T-helper 22 cell (primary cell): ENCODE measurements at places on chromosomes 12 and 14.

GRCh38 chr12:76399040-76399439 is 50.8 kb upstream of the BBS10 start:
- DNase-seq: no peak

- no peak for DNase-seq
Measured at GRCh38 chr12:14200598-14200997, 164.9 kb upstream of the ATF7IP start.

DNA sequence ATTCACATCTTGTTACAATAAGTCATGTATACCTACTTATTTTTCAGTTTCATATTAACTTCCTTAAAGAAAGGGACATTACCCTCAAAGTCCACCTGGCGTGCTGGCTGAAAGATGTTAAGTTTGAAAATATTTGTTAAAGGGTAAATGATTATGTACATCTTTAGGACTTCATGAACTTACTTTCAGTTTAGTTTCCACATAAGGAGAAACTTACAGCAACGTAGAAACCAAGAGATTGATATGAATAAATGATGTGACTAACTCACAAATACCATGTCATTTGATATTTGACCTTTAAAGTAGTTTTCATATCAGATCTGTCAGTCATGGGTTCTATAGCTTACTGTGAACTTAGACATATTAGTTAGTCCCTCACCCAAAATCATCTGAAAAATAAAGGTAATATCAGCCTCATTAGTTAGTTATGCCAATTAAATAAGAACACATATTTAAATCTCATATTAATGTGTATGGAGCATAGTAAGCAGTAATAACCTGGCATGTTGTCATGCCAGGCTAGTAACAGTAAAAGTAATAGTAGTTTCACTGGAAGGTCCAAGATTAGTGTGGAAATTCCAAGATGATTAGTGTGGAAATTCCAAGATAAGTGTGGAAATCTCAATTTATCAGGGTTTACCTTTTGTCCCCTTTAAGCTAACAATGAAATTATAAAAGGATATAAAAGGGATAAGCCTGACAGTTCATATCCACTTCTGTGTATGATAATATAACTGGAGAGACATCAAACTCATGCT is 1.9 kb upstream of the CLEC2D start:
- no peak for DNase-seq

DNA sequence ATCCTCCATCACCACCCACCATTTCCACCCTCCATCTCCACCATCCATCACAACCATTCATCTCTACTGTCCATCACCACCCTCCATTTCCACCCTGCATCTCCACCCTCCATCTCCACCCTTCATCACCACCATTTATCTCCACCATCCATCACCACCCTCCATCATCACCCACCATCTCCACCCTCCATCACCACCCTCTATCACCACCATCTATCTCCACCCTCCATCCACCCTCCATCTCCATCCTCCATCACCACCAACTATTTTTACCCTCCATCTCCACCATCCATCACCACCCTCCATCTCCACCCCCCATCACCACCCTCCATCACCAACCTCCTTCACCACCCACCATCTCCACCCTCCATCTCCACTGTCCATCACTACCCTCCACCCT is 4.7 kb upstream of the CEP170B start:
- no peak for DNase-seq

- DNase-seq: no peak
Measured at GRCh38 chr14:73146111-73146510, 9.8 kb downstream of the PSEN1 start.

DNA sequence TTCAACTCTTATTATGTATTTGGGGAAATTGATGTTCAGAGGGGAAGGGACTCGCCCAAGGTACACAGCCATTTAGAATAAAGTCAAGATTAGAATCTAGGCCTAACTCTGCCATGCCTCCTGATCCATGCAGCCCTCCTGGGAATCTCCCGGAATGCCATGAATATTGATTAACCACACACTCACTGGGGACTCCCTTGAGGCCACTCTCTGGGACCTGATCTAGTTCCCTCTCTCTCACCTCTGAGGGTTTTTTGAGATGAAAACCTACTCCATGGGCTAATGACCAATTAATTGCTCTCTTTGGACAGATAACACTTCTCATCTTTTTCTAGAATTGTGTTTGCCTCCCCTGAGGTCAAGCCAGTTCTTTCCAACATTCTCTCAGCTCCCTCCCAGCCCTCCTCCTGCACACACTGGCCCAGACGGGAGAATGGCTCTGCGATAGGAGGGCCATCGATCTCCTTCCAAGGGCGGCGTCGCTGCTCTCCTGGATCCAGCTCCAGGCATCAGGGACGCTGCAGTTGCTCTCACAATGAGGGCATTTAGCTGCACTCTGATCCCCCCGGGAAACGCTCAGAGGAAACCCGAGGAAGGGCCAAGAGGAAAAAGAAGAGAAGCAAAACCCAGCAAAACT is 22.6 kb downstream of the WSCD2 start:
- DNase-seq: no peak

GRCh38 chr14:34018564-34019244 is 67.8 kb upstream of the EGLN3 start:
- no peak for DNase-seq

GRCh38 chr12:66538970-66539369 is 139.9 kb downstream of the GRIP1 start:
- no peak for DNase-seq

DNA sequence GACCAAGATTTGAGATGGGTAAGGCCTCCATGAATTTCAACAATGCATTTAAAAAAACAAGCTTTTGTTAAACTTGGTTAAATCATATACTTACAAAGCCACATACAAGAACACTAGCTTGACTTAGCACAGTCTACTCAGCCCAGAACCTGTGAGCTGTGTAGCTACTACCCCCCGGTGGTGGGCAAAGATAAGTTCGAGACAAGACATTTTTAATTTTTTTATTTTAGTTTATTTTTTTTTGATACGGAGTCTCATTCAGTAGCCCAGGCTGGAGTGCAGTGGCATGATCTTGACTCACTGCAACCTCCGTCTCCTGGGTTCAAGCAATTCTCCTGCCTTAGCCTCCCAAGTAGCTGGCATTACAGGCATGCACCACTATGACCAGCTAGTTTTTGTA is 3.7 kb upstream of the NECAP1 start:
- DNase-seq: peak; percentile 39

GRCh38 chr12:68675101-68675842 is 11.5 kb upstream of the NUP107 start:
- DNase-seq: peak; percentile 37

- DNase-seq: no peak
Measured at GRCh38 chr14:92223025-92223424, 99.9 kb upstream of the SLC24A4 start.

GRCh38 chr12:3905664-3906063 is 32.5 kb upstream of the PARP11 start:
- no peak for DNase-seq

GRCh38 chr14:22387776-22388241 is 201.2 kb downstream of the DAD1 start:
- DNase-seq: no peak

GRCh38 chr12:64219145-64219544 is 3.0 kb downstream of the KICS2 start:
- DNase-seq: no peak

- no peak for DNase-seq
Measured at GRCh38 chr12:22986997-22987396, 362.0 kb downstream of the ETNK1 start.

GRCh38 chr14:80768646-80769045 is 172.9 kb downstream of the CEP128 start:
- DNase-seq: no peak

GRCh38 chr12:112977139-112977538 is 1.2 kb upstream of the OAS2 start:
- DNase-seq: no peak

GRCh38 chr14:68944162-68944561 is 34.9 kb downstream of the ACTN1 start:
- no peak for DNase-seq

GRCh38 chr14:72638021-72638420 is 255.9 kb downstream of the DPF3 start:
- DNase-seq: no peak

- DNase-seq: no peak
Measured at GRCh38 chr14:53934778-53935414, 21.7 kb downstream of the BMP4 start.

DNA sequence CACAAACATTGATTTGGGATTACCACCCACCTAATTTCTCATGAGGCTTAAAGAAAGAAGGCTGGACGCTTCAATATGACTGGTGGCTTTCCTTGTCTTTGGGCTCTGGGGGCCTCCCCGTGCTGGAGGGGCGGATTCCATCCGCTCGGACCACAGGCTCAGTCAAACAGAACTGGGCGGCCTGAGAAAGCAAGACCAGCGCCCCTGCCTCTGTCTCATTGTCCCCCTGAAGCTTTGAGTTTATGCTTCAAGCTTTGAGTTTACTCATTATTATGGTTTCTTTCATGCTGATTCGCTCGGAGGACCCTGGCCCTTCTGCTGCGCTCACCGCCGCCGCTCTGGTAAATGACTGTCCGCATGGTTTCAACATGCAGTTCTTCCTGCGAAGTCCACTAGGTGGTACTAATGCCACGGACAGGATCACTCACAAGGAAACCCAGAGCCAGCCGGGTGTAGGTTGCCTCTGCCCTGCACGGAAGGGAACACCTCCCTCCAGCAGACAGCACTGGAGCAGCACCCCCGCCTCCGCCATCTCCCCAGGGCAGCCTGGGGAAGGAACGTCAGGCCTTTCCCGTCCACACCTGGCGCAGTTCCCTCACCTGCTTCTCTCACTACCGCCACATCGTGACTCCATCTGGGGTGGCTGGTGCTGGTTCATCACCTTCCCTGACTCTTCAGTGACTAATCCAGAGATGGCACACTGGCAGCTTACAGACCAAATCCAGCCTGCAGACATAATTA is 13.2 kb upstream of the TIGAR start:
- no peak for DNase-seq

DNA sequence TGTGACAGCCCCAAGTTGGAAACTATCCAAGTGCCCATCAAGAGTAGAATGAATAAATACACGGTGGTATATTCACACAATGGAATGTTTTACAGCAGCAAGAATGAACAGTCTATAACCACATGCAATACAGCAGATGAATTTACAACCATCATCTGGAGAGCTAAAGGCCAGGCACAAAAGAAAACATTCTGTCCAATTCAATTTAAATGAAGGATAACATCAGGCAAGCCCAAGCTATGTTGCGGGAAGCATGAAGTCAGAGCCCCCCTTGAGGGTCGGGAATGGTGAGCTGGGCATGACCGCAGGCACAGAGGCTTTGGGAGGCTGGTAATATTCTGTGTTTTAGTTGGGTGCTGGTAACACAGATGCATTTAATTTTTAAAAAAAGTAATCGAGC is 76.0 kb downstream of the SYNE3 start:
- no peak for DNase-seq

GRCh38 chr14:96790706-96791105 is 6.5 kb upstream of the VRK1 start:
- no peak for DNase-seq

DNA sequence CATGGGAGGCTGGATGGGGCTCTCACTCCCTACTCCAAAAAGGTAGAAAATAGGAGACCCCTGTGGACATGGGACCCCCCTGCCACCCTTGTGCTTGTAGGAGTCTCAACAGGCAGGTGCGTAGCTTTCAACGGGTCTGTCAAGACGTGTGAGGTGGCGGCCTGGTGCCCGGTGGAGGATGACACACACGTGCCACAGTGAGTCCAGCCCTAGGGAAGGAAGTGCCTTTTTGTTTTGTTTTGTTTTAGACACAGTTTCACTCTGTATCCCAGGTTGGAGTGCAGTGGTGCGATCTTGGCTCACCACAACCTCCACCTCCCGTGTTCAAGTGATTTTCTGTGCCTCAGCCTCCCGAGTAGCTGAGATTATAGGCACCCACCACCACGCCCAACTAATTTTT is 12.9 kb downstream of the P2RX4 start:
- DNase-seq: no peak

DNA sequence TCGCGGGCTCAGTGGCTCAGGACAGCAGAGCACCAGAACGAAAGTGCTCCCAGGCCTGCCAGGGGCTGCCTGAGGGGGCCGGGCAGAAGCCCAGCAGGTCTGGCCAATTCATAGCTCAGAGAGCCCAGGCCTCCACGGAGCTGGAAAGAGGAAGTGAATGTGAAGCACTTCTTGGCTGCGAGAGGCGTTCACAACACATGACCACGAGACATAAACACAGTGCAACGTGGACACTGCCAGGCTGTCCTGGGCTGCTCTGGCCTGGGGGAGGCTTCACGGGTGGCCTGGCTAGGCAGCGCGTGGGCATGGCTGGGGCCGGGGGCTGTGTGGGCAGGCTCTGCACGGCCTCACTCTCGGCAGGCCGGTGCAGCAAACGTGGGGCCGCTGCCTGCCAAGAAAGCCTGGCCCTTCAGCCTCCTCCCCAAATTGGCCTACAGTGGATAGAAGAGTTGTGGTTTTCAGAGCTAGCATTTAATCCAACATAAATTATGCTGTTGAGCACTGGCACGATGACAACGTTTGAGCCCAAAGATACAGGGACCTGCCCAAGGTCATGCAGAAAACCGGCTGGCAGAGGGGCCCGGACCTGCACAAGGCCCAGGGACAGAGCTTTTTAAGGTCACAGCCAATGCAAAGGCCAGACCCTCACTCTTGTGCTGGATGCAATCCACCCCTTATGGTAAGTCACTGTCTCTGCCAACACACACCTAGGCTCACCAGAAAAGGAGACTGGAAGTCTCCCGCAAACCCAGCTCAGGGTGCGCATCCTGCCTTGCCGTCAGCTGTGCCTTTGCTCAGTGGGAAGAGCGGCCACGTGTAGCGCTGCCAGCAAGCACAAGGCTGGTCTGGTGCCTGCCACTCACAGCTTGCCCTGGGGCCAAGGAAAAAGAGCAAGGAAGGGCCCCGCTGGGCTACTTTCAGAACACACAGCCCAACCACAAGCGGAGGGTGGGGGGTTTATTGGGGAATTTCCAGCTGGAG is 8.6 kb downstream of the SLC25A29 start:
- no peak for DNase-seq

GRCh38 chr14:65191716-65192115 is 89.4 kb upstream of the MAX start:
- no peak for DNase-seq

- DNase-seq: peak; percentile 47
Measured at GRCh38 chr12:57005980-57006808, at the start of gene ZBTB39. ZBTB39 (minus strand) TSS chr12:57006546; CDS start chr12:57004917, 1,629 bp downstream.

DNA sequence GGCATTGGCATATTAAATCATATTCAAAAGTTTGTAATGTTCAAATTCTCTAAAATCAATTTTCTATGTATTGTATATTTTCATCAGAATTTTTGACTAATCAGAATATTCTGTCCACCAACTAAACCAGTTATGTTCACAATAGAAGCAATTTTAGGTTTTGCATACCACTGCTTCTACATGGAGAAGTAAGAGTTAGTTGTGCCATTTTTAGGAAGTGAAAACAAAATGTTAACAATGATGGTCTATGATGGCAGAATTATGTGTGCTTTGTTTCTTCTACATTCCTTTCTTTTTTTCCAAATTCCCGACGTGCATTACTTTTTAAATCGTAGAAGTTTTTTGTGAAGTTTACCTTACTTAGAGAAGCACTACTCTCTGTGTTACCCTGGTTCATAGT is 29.5 kb downstream of the ABHD12B start:
- DNase-seq: no peak
